Cortex of kidney (tissue), 1 donor: ENCODE measurements at places on chromosomes 6 and 20.

- no peak for DNase-seq
Observed at GRCh38 chr20:64037498-64038213, 1.7 kb downstream of the C20orf204 start.

GRCh38 chr6:109306733-109307132 lies 75.5 kb downstream of the CD164 start:
- DNase-seq: no peak

GRCh38 chr6:85451565-85452306 lies 1.9 kb downstream of the NT5E start:
- no peak for DNase-seq

- no peak for DNase-seq
Observed at GRCh38 chr6:125751334-125751916, 2.0 kb downstream of the HEY2 start.

GRCh38 chr6:84050408-84050807 lies 16.8 kb downstream of the MRAP2 start:
- DNase-seq: no peak

DNA sequence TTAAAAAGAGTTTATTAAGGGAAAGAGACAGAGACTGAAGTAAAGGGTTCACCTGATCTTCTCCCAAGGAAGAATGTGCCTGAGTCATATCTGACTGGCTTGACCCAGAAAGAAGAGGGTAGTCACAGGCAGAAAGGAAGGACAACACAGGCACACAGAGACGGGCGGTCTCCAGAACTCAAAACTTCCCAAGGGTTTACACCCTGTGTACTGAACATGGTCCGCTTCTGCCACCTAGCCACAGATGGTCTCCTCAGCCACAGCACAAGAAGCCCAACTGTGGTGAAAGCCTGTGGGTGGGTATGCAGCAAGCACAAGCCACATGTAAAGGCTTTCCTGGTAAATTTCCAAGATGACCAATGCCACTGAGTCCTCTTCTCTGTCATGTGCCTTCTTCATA lies 17.2 kb downstream of the UNC5CL start:
- no peak for DNase-seq

DNA sequence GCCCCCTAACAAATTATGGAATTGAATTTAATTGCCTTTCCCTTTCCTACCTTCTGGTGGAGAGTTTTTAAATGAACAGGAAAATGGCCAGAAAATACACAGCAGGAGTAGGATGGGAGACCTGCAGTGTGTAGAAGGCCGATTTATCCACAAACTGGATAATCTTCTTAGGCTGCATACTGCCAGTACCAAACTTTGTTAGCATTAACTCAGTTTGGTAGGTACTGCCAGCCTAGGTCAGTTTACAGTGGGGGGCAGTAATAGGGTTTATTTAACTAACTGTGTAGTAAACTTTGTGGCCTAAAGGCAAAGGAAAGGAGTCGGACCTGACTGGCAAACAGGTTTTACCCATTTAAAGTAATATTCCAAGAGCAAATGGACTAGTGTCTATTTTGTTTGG lies 4.6 kb downstream of the NCOA3 start:
- no peak for DNase-seq

DNA sequence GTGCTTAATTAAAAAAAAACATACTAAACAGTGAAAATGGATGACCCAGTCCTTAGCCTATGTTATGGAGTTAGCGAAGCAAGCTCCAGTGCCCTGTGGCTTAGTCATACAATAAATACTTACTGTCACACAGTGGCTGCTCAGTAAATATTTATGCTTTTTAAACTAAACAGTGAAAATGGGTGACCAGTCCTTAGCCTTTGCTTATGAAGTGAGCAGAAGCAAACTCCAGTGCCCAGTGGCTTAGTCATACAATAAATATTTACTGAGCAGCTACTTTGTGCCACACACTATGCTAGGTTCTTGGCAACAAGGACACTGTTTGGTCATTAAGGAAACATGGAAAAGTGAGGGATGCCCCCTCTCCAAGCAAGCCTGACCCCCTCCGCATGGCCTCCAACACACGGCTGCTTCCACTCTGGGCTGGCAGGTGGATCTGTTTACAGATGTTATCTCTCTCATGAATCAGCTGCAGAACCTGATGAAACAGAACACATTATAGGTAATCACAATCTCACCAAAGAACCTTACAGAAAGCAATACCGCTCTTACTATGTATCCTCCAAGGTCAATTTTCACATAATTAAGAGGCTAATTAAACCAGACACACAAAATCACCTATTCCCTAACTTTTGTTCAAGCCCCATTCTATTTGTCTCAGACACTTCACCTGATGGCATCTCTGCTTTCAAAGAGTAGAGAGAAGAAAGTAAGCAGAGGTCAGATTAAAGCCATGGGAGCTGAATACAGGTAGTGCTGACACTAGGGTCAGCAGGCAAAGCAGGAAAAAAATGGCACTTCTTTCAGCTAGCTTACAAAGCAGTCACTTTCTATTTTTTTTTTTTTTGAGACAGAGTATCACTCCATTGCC lies 27.3 kb downstream of the CDK5RAP1 start:
- no peak for DNase-seq

DNA sequence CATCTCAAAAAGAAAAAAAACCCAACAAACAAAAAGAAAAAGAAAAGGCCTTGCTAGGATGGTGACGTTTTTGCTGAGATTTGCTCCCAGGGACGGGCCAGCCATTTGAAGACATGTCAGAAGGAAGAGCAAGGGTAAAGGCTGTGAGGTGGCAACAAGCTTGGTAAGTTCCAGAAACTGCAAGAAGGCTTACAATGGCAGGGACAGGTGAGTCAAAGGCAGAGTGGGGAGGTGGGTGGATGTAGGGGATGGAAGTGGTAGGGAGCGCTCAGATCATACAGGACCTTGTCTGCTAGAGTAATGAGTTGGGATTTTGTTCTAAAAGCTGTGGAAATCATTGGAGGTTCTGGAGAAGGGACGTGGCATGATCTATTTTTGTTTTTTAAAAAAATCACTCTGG lies 4.3 kb downstream of the KIF3B start:
- no peak for DNase-seq

DNA sequence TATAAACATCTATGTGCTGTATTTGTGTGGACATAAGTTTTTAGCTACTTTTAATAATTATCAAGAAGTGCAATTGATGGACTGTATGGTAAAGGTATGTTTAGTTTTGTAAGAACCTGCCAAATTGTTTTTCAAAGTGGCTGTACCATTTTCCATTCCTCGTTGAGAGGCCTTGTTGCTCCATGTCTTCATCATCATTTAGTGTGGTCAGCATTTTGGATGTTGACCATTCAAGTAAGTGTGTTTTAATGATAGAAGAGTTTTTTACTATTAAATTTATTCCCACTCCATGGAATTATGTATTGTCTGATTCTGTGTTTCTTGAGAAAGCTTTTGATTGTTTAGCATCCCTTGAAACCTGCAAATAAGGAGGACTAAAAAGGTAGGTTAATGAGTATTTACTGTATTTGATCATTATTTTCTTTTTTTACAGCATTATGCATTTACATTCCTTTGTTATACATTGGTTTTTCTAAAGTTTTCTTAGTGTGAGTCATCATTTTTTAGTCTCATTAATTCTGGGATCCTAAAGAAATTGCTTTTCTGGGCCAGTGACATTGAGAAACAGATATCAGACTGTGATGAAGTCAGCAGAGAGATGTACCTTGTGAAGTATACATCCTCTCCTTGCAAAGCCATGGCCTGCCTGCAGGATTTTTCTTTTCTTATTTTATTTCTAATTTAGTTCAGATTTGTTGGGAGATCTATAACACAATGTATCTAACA lies 312.8 kb upstream of the PTCHD4 start:
- no peak for DNase-seq

GRCh38 chr6:159068904-159069578 lies 24.2 kb upstream of the TAGAP start:
- DNase-seq: no peak

DNA sequence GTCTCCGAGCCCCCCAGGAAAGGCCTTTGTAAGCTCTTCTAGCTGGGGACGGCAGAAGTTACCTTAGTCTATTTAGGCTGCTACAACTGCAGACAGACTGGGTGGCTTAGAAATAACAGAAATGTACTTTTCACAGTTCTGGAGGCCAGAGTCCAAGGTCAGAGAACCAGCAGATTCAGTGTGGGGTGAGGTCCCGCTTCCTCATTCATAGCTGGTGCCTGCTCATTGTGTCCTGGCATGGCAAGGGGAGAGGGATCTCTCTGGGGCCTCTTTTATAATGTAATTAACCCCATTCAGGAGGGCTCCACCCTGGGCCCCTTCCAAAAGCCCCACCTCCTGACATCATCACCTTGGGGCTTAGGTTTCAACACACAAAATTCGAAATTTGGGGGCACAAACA lies 315.1 kb downstream of the CDH4 start:
- DNase-seq: no peak

DNA sequence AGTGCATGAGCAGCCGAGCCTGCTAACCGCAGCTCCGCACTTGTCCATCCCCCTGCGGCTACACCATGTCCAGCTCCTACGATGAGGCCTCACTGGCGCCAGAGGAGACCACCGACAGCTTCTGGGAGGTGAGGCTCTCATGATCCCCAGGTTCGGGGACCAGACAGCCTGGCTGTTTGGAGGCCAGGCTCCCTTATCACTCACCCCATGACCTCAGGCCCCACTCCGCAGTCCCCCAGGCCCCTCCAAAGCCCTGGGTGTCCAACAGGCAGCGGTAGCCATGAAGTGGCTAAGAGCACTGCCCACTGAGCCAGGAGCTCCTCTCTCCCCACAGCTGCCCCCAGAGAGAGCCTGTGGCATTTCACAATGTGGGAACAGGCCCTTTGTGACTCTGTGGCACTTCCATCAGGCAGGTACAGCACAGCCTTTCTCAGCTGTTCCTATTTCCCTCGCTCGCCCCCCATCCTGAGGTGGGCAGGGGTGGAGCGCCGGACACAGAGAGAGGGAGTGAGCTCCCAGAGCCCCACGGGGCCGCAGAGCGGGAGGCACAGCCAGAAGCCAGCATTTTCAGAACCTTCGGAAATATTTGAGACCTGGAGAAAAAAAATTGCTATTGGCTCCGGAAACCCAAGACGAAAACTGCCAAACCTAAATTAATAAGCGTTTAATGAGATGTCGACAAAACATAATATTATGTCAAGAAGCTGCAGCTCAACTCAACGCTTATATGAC lies 29.7 kb downstream of the SPDEF start:
- DNase-seq: no peak

DNA sequence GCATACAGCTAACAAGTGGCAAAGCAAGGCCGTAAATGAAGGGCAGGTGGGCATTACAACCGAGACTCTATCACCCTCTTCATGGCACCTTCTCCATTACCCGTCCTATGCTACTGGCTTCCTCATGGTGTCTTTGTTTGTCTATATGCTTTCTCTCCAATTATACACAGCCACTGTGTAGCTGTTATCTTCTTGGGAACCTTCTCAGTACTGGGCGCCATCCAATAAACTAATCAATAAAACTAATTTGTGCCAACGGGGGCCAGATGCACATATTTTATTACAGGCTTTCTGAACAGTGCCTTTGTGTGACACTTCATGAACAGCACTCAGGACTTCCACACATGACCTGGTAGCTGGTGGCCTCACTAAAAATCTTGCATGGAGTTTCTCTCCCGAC lies 149.8 kb upstream of the PCSK2 start:
- DNase-seq: no peak

GRCh38 chr6:24966381-24966780 lies 30.6 kb upstream of the RIPOR2 start:
- no peak for DNase-seq

GRCh38 chr6:35260591-35261570 lies 1.3 kb downstream of the ZNF76 start:
- DNase-seq: no peak

GRCh38 chr20:45630371-45630770 lies 713 bp downstream of the WFDC9 start:
- DNase-seq: no peak

DNA sequence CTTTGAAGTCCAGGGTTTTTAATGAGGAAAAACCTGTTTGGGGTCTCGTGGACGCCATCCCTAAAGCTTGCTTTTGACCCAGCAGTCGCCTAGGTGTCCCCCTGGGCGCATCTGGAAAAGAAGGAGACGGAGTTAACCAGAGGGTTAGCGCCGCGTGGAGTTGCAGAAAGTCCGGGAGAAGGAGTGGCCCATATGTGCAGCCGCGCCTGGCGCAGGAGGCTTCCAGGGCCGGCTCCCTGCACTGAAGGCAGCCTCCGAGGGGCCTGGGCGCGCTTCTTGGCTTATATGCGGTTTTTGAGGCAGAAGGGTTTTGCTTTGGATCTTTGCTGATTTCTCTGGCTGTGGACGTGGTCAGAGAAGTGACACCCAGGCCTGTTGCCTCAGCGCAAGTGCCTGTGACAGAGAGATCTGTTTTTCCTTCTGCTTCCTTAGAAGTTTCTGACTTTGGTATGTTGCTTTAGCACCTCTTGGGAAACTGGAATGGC lies 987 bp downstream of the TMEM181 start:
- DNase-seq: no peak

DNA sequence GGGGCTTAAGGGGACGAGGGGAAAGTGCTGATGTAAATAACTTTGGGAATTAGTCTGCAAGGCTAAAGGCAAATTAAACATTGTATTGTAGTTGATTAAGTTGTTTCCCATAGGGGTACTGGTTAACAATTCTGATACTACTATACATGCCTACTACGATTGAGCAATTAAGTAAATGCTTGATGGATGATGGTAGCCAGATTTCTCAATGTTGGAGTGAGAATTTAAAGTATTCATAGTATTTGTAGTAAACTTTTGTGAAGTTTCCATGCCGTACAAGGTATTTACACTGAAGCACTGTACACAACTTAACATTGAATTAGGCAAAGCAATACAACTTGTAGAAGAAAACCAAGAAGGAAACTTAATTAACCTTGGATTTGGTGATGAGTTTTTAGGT lies 852.3 kb downstream of the QKI start:
- DNase-seq: no peak

GRCh38 chr20:21315138-21315537 lies 12.0 kb downstream of the XRN2 start:
- no peak for DNase-seq

DNA sequence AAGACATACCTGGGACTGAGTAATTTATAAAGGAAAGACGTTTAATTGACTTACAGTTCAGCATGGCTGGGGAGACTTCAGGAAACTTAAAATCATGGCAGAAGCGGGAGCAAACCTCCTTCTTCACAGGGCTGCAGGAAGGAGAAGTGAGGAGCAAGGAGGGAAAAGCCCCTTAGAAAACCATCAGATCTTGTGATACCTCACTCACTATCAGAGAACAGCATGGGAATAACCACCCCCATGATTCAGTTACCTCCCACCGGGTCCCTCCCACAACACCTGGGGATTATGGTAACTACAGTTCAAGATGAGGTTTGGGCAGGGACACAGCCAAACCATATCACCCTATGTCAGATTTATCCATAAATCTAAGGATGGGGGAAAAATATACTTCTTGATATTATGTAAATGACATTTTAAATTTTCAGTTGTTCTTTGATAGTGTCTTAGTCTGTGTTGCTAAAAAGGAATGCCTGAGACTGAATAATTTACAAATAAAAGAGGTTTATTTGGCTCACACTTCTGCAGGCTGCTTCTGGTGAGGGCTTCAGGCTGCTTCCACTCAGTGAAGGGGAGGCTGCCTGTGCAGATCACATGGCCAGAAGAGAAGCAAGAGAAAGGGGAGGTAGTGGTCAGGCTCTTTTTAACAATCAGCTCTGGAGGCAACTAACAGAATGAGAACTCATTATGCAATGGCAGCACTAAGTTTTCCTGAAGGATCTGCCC lies 1.2 kb upstream of the MCM9 start:
- DNase-seq: no peak
